ENCODE measurements at places on chromosomes 12 and 14.

GRCh38 chr14:106879241-106879640, 1352.9 kb downstream of the TMEM121 start:
- DNase-seq = peak; percentile 21

- no peak for DNase-seq
Measured at GRCh38 chr12:131133994-131134393, 180.3 kb downstream of the ADGRD1 start.

DNA sequence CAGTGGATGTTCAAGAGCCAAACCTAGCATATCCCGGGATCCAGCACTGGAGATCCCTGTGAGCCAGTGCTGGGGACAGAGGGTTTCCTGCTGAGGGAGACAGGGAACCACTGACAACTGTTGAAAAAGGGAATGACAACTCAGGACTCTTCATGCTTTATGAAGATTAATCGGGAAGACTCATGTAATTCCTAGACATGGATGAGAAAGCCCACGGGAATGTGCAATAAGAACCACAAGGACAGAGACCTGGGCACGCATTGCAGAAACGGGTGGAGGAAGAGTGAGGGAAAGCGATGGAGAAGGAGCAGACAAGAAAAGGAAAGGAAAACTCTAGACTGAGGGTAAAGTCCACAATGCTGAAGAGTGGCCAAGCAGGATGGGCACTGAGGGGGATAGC, 296.0 kb downstream of the PCNX1 start:
- no peak for DNase-seq

GRCh38 chr14:103500148-103500990, 22.3 kb downstream of the CKB start:
- DNase-seq = peak; percentile 69

DNA sequence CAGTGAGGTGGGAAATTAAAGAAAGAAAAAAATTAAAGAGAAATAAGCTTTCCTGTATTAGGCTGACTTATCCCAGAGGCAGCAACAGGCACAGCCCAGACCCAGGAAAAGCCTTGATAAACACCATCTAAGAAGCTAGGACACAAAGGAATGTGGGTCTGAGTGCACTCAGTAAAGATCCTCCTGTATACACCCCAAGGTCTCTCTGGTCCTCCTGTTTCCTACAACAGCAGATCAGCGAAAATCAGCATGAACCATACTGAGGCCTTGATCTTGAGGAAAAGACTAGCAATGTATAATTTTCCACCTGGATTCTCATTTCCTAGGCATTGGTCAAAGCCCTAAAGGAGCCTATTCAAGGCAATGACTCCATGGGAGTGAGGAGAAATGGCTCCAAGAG, 486.3 kb upstream of the CCDC196 start:
- no peak for DNase-seq

GRCh38 chr14:62532181-62532580, 513.1 kb downstream of the KCNH5 start:
- no peak for DNase-seq

DNA sequence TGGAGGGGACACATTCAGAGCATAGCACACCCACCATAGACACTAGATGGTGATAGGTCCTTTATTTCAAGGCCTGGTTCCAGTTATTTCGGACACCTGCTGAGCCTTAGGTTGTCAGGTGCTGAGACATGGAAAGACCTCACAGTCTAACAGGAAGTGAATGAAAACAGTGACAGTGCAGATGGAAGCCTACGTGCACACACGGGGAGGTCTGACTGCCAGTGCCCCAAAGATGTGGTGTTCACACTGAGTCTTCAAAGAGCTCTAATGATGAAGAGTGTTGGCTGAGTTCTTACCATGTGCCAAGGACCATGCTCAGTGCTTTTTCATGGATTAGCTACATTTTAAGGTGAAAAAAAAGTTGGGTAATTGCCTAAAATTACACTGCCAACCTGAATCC, 46.6 kb downstream of the CKB start:
- DNase-seq = no peak

GRCh38 chr12:112792743-112793142, 1.2 kb downstream of the RPH3A start:
- DNase-seq = no peak

DNA sequence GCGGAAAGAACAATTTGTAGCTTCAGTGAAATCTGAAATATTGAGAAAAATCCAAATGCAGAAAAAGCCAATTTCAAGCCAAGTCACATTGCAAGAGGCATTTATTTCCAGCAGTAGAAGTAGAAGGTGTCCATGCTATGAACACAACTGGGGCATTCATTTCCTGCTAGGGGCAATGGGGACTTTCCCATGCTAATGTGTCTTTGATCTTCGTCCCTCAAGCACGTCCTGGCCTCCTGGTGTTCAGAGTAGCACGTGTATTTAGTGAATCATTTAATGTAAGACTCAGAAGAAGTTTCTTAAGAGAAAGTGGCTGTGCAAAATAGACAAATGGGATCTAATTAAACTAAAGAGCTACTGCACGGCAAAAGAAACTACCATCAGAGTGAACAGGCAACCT, 267.9 kb downstream of the TMEM132C start:
- no peak for DNase-seq

DNA sequence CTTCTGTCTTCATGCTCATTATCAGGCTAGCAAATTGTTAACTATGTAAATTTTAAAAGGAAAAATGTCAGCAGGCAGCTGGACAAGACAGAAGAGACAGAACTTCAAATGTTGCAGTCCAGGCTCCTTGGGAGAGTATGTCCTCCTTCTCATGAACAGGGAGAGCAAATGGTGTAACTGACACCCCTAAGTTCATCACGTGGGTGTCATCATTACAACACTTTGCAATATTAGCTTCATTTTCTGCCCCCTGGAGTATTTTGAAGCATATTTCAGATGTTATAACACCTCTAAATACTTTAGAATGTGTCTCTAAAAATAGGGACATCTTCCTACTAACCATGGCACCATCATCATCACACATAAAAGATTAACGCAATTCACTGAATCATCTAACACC, 62.1 kb downstream of the ZNF664 start:
- DNase-seq = no peak

DNA sequence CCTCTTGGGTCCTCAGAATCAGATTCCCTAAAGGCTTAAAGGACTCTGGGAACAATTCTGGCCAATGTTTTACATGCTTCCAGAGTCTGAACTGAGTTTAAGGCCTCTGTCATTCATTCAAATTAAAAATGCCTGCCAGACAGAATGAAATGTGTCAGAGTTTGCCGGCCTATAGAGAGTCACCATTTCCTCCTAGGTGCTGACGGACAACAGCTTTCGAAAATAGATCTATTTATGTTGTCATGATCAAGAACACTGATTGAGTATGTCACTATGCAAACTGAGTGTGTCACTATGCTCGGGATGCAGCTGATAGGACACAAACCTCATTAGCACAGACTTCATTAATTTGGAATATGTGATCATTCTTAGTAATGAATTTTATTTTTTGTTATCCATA, 151.4 kb upstream of the TMCC3 start:
- DNase-seq = no peak

DNA sequence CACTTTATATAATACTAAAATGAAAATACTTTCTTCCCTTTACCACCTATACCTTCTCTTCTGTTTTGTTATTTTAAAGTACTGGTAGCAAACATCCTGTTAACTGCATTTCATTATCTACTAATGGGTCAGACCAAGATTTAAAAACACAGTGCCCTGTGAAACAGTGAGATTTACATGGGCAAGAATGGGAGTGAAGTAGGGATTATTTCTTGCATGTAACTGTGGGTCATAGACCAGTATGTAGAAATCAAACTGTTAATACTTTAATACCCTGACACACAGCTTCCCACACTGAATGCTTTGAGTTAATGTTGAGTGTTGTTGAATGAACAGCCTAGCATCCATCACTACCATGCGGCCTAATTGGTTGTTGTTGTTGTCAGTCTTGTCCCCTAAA, 61.6 kb downstream of the PLEKHA5 start:
- no peak for DNase-seq

DNA sequence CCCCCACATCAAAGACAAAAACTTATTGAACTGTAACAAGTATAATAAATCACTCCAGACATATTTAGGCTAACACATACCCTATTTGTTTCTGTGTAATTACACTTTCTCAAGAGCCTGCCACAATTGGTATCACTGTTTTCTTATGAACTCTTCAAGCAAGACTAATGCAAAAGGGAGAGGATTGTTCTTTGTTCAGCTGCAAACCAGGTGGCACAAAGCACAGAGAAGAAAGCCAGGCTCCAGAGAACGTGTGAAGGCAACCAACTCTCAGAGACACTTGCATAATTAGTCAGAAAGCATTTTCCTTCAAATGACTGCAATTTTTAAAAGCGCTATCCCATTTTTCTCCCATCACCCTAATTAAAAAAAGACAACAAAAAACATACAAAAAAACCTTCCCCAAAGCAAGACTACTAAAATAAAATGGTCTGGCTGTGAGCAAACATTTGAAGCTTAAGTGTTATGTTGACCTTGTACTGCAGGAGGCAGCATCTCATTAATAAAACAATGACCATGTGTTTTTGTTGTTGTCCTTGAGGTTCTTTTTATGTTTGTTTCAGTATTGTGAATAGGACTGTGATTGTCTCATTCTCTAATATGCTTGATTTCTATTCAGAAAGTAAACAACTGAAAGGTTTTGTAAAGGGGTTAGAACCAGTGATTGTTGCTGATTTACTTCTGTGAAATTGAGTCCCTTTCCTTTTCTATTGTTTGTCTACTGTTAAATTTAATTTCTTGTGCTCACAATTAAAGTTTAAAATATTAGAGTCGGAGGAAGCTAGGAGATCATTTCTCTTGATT, 452.7 kb upstream of the PDE3A start:
- no peak for DNase-seq

DNA sequence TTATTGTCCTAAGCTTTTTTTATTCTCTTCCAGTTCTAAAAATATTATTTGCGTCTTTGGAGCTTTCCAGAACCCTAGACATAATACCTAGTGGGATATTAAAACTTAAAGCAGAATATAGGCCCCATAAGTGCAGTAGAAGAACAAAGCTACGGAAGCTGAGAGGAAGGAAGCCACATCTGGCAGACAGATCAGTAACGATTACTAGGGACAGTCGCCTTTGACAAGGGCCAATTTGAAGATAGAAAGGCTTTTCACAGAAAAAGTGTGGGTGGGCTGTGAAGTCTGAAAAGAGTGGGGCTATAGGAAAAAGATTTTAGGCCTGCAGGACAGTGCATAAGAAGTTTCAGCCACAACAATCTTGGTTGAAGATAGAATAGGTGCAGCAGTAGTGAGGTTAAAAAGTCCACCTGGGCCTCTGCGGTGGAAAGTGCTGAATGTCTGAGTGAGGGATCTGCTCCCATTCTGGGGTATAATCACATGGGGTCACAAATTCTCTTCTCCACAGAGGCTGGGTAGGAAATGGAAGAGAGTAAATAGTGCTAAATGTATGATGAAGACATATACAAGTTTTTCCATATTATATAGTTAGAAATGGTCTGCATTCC, 114.5 kb downstream of the CMAS start:
- no peak for DNase-seq

- DNase-seq = no peak
Measured at GRCh38 chr12:66803930-66804329, 125.1 kb upstream of the GRIP1 start.

DNA sequence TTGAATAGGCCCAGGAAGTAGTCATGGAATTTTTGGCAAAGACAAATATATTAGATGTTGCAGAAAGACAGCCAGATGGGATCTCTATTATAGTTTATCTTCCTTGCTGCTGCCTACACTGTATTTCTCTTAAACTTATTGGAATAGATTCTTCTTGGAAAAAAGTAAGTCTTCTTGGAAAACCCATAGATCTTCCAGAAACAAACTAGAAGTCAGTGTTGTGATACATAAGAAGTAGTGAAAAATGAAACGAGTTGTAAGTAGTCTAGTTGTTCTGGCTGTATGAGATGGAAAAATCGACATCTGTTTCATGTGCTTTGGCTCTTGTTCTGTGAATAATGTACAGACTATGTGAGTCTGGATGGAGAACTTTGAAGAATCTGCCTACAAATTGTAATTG, 29.0 kb downstream of the GLIPR1L2 start:
- DNase-seq = no peak

GRCh38 chr12:53181935-53182334, 1.2 kb upstream of the CSAD start:
- no peak for DNase-seq

- no peak for DNase-seq
Measured at GRCh38 chr14:81367563-81367962, 32.6 kb downstream of the STON2 start.

DNA sequence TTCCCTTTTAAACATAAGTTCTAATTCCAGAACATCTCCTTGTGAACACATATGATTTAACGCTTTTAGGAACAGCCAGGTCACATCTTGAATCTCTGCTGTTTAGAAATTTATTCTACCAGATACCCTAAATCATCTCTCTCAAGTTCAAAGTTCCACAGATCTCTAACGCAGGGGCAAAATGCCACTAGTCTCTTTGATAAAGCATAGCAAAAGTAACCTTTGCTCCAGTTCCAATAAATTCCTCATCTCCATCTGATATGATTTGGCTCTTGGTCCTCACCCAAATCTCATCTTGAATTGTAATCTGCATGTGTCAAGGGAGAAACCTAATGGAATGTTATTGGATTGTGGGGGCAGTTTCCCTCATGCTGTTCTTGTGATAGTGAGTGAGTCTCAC, 96.3 kb upstream of the PLEKHA5 start:
- no peak for DNase-seq

GRCh38 chr14:40413136-40413535, 980.9 kb upstream of the FBXO33 start:
- DNase-seq = no peak

DNA sequence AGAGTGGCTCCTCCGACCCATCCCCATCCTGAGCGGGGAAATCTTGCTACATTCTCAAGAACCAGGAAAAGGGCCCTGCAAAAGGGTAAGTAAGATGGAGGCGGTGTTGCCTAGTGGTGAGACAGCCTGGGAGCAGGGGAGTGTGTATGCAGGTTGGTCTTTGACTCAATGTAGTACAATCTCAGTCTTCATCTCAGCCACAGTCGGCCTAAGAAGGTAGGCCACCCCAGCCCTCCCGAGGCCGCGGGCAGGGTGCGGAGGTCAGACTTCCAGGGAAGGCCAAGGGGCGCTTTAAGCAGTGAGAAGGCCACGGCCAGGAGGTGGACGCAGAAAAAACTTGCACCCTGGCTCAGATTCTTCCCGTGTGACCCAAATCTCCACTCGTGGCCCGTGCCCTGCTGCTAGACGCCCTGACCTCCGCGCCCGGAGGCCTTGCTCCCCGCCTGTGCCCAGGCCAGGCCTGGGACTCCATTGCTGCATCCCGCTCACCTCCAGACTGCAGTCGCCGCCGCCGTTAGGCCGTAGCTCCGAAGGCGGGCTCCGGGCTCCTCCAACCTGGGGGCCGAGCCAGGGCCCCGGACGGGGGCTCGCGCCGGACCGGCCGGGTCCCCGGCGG, 435 bp downstream of the FOXM1 start:
- DNase-seq = no peak

- no peak for DNase-seq
Measured at GRCh38 chr14:75044322-75044721, 6.9 kb downstream of the MLH3 start.

- DNase-seq = no peak
Measured at GRCh38 chr14:84108746-84109457, 1421.0 kb upstream of the FLRT2 start.
